ENCODE measurements at places on chromosomes 1 and 21. TPM values are rescaled to one million over a fixed set of nuclear protein-coding genes. Genes with fewer than 3 reads are reported as not detected.

DR1 gene
- polyA plus RNA-seq: 50.0 TPM

SLC22A15 gene
- polyA plus RNA-seq: 0.06 TPM

RIMKLA gene
- polyA plus RNA-seq: 0.17 TPM

CD244 gene
- polyA plus RNA-seq: 0.75 TPM

KLF17 gene
- not detected for polyA plus RNA-seq

PIGR gene
- polyA plus RNA-seq: 1.2 TPM

C1orf216 gene
- polyA plus RNA-seq: 10.4 TPM

CACNA1E gene
- polyA plus RNA-seq: 7.7 TPM

GUCA2A gene
- not detected for polyA plus RNA-seq

PSRC1 gene
- 11.9 TPM for polyA plus RNA-seq

P3R3URF gene
- polyA plus RNA-seq: not detected

CFHR1 gene
- not detected for polyA plus RNA-seq

PKLR gene
- polyA plus RNA-seq: not detected

RHEX gene
- polyA plus RNA-seq: 2.7 TPM

CHI3L2 gene
- polyA plus RNA-seq: 37.1 TPM

GCSAML gene
- polyA plus RNA-seq: not detected

DNM3 gene
- not detected for polyA plus RNA-seq

ZNF672 gene
- polyA plus RNA-seq: 44.1 TPM

KCNT2 gene
- not detected for polyA plus RNA-seq

CHI3L1 gene
- polyA plus RNA-seq: 1.6 TPM

VASH2 gene
- 17.5 TPM for polyA plus RNA-seq

SV2A gene
- polyA plus RNA-seq: 4.5 TPM

DIPK1A gene
- 14.4 TPM for polyA plus RNA-seq

FNDC5 gene
- 0.15 TPM for polyA plus RNA-seq

KRTAP10-7 gene
- polyA plus RNA-seq: not detected

All from GM12878 (cell line).